Activated T-cell treated with anti-CD3 and anti-CD28 coated beads, Interleukin-2, amount 50 U/mL, for 72 hours (primary cell): ENCODE measurements at places on chromosomes 1 and 21.

DNA sequence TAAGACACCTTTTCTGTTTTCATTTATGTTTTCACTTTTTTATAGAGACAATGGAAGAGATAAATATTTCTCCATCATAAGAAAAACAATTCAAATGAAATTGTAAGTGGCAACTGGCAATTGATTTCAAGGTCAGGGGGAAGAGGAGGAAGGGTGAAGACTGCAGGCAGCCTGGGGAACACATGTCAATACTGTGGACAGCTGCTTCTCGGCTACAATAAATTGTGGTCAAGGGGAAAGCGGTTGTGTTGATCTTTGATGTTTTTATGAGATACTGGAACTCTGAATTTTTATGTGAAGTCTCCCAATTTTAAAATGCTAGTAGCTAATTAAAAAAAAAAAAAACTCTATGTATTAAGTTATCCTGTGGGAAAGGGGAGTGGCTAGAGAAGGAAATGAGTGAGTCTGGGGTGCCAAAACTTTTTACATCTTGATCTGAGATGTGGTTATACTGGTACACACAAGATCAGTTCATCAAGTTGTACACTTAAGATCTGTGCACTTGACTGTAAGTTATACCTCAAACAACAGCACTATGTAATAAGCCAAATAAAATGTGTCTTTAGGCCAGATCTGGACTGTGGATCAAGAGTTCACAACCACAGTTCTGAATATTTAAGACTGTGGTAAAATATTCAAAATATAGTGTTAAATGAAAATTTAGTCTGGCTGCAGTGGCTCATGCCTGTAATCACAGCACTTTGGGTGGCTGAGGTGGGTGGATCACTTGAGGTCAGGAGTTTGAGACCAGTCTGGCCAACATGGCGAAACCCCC lies 18.0 kb downstream of the SSX2IP start:
- DNase-seq: no peak

DNA sequence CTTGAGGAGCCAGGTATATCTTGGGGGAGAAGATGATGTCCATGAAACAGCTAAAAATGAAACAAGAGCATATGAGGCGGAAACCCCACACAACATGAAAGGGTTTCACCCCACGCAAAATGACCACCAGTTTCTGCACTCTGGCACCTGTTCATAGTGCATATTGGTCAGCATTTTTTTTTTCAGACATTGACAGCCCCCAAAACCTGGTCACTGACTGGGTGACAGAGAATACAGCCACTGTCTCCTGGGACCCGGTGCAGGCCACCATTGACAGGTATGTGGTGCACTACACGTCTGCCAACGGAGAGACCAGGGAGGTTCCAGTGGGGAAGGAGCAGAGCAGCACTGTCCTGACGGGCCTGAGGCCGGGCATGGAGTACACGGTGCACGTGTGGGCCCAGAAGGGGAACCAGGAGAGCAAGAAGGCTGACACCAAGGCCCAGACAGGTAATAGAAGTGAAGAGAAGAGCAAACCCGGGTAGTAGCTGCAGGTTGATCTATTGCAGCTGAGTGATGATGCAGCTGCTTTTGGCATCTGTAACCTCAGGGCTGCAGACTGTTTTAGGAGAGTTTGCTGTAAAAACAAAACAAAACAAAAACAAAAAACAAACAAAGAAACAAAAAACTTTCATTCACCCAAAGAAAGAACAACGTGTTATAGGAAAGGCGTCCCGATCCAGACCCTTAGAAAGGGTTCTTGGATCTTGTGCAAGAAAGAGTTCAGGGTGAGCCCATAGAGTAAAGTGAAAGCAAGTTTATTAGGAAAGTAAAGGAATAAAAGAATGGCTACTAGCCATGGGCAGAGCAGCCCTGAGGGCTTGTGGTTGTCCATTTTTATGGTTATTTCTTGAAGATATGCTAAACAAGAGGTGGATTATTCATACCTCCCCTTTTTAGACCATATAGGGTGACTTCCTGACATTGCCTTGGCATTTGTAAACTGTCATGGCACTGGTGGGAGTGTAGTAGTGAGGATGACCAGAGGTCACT lies 51.0 kb downstream of the TNN start:
- no peak for DNase-seq

- DNase-seq: no peak
Observed at GRCh38 chr1:33098371-33098770, 17.4 kb downstream of the AZIN2 start.

- DNase-seq: no peak
Observed at GRCh38 chr1:119974013-119974412, 77.7 kb upstream of the ADAM30 start.

DNA sequence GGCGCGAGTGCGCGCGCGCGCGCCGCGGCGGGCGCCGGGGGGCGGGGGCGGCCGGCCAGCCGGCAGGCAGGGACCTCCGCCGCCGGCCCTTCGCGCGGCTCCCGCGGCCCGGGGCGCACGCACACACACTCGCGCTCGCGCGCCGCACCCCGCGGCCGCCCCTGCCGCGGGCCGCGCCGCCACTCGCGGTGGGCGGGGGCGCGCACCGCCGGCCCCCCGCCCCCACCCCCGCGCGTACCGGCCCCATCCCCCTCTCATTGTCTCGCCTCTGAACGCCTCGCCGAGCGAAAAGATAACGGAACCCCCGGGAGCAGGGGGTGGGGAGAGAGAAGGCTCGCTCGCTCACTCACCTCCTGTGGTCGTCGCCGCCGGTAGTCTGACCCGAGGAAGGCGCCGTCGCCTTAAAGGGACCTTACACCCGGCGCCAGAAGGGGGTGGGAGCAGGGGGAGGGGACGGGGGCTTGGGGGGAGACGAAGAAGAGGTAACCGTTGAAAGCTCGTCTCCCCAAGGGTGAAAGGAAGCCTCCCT lies 428 bp downstream of the POGZ start:
- peak; percentile 68 for DNase-seq

DNA sequence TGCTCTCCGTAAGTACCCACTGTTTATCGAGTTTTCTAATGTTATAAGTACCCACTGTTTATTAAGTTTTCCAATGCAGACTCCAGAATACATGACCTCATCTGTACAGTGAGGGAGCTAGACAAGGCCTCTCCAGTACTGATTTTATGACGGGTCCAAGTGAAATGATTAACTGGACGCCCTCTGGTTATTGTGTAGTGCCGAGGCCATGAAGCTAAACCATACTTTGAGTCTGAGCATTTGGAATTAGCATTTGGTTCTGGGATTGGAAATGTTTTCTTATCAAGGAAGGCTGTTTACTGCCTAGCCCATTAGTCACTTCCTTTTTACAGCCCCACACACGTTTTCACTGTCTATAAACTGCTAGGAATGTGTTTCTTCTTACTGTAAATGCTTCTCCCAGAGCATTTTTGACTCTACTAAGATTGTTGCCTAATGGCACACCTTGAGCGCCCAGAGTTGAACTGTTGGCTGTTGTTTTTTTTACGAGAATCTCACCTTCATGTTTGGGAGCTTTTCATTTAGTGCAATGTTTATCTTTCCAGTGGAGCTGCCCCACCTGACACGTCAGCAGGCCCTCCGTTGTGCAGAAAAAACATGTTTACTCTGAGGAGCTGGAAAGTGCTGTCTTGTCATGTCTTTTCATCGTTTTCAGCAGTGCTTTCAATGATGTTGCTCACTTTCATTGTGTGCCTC lies 26.9 kb downstream of the SPATA46 start:
- no peak for DNase-seq

DNA sequence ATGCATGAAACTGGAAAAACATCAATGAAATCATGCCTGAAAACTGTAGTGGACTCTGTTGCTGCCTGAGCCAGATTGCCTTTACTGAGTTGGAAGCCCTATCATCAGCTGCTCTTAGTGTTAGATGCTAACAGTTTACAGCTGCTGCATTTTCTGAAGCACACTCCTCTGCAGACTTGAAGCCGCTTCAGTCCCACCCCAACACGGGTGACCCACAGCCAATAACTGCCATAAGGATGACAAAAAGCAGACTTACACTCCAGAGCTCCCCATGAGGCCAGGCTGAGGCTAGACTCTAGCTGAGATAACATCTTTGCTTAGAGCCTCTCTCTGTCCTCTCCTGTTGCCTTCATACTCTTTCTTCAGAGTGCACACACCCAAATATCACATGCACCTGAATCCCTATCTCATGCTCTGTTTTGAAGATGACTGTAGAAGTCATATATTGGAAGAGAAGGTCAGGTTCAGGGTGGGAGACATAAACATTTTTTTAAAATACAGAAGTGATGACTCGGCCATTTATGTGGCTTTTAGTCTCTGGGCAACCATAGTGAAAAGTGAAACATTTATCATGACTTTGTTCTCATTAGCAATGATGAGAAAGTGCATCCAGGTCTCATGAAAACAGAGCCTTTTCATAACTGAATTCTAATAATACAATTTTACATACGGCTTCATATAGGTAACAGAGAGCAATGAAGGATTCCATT lies 161.0 kb downstream of the KCNK2 start:
- DNase-seq: no peak

DNA sequence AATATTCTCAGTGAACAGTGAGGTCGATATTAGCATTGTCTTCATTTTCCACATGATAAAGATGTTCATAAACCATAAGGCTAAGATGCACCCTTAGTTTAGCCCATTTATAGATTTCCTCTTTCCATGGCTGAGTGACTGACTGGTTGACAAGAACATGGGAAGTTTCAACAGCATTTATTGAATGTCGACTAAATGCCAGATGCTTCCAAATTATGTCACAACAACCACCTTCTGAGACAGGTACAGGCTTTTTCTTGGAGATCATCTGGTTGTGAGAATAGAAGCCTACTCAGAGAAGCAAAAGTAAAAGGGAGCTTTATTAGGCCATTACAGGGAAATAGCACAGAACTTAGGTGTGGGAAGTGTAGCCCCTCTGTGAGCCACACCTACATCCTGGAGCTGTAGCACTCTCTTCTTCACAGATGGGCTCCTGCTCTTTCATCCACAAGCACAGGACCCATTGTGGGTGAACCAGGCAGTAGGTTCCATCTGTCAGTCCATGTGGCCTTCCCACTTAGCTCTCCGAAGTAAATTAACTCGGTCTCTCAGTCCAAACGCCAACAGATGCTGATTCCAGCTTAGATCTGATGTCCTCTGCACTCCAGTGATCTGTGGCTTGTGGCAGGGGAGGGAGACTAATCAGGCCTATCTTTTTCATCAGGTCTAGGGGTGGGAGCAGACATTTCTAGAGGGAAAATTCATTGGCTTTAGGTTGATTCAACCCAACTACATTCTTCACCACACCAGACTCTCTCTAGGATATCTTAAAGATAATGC lies 14.3 kb downstream of the ATP2B4 start:
- no peak for DNase-seq

DNA sequence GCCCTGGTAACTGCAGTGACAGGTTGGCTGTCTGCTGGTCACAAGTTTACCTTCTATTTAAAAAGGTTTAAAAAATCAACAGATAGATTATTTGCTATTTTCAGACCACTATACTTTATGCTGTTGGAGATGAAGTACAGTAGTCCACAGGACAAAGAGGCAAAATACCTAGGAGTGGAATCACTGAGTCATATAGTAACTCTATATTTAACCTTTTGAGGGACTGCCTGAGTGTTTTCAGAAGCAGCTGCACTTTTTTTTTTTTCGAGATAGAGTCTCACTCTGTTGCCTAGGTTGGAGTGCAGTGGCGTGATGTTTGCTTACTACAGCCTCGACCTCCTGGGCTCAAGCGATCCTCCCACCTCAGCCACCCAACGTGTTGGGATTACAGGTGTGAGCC lies 11.7 kb downstream of the CNIH4 start:
- DNase-seq: no peak

DNA sequence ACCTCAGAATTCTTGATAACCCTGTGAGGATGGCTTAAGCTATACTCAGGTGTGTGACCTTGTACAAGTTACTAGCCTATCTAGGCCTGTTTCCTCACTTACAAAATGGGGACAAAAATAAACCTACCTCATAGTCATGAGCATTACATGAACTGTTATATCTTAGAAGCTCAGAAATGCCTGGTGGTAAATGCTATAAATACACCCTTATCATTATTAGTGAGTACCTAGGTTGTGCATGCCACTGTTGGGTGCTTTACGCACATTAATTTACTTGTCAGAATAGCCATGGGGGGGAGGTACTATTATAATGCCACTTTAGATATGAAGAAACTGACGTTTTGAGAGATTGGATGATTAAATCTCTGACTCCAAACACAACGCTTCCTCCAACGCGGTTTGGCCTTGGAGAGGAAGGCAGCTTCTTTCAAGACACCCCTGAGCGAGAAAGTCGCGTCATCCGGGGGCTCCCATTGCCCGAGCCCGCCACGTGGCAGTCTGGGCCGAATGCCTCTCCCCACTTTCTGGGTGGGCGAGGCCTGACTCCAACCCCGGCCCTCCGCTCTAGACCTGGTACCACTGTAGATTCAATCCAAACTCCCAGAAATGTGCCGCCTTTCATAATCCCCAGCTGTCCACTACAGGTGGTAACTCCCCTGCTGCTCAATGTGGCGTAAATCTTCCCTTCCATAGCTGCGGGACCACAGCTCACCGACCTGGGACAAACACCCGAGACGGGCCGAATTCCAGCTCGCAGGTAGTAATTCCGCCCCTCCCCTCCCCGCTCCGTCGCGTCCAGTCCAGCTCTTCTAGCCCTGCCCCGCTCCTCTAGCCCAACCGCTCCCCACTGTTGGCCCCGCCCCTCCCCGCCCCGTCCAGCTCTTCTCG lies 771 bp upstream of the RAD54L start:
- peak; percentile 68 for DNase-seq

DNA sequence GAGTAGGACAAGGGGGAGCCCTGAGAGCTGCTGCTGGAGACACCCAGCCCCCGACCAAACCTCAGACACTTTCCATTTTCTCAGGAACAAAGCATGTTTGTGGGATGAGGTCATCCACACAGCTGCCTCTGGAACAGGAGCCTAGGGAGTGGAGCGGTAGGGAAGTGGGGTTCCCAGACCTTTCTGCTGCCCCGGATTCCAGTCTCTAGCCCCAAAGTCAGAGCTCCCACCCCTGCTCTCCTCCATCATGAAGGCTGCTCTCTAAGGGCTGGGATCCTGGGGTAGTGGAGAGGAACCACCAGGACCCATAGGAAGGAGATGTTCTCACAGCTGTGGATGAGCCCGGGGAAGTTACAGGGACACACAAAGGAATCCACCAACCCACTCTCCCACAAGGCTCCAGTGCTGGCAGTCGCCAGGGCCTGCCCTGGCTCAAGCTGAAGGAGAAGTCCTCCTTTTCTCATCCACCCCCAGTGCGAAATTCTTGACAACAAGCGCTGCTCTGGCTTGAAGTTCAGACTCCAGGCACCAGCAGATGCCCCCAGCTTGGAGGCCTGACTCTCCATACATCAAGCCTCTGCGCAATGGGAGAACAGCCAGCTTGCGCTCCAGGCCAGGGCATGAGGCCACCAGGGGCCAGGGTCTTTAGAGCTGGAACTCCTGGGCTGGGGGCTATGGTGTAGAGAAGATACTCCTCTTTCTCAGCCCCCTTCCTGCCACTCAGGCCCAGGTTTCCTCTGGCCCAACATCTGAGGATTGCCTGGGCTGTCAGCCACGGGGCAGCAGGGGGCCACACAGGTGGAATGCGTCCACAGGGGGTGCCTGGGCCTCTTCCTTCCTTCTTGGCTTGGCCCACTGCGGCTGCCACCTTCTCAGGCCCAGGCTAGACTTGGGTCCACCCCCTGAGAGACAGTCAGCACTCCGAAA lies 4.5 kb downstream of the FHL3 start:
- no peak for DNase-seq

- no peak for DNase-seq
Observed at GRCh38 chr1:185541871-185542301, 192.3 kb upstream of the HMCN1 start.

GRCh38 chr21:29334717-29335428 lies 36.2 kb downstream of the BACH1 start:
- DNase-seq: no peak
